GM10248 (cell line): ENCODE measurements at places on chromosomes 2 and 18.

DNA sequence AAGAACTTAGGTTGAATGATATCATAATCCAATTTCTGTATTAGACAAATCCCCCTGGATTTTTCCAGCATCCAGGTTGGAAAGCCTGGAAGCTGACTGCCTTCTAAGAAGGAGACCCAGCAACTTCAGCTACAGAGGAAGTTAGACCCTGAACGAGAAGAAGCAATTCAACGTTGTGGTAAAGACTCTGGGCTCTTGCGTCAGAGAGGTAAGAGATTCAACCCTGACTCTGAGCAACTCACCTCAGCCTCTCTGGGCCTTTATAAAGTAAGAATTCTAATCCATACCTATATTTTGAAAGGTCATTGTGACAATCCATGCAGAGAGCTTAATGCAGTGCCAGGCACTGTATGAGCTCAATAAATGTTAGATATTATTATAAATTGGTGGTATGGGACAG, 9.7 kb downstream of the E2F6 start:
- no peak for DNase-seq

- DNase-seq: no peak
These were observed 177.1 kb downstream of the IRS1 start for GRCh38 chr2:226622484-226622883.

DNA sequence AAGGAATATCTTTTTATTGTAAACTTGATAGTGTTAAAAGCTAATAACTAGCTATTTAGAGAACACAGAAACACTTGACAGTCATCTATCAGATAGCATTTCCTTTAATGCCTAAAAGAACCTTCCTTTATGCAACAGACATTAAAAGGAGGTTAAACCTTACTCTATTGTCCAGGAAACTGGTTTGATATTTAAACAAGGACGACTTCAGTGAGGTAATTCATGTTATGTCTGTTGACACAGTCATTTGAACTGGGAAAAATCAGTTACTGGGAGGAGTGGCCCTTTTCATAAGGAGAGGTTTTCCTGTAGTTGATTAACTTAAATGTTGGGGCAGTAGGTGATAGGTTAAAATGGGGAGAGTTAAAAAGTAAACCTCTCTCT, 6.7 kb downstream of the TGIF1 start:
- DNase-seq: no peak

DNA sequence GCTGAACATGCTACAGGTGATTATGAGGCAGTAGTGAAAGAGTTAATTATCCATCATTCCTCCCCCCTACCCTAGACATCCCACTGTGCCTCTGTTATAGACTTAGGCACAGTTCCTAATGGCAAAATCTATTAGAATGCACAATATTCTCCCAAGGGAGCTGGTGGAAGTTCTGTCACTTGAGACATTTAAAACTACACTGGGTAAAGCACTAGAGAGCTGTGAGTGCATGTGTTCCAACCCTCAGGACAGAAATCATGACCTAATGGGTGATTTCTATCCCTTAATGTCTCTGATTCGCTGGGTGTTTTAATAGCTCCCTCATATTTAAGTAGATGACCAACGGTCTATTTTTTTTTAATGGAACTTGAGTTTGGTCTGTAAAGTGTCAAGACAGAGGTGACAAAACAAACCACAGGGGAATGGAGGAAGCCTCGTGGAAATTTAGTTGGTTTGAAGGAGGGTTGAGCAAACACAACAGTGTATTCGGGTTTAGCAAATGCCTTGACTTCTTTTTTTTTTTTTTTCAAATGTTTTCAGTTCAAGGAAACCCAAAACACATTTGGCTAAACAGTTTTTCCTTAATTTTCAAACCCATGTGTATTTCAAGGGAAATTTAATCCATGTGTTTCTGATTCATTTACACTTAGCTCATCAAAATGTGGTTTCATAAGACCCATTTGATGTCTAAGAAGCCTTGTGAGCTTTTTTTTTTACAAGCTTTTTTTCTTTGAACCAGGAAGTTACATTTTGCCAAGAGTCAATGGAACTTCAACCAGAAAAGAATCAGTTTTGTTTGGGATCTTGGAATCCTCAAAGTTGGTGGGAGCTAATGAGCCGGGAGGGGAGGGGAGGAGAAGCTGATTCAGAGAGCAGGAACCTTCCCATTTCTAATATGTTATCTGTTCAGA, 665.1 kb upstream of the ZEB2 start:
- no peak for DNase-seq

DNA sequence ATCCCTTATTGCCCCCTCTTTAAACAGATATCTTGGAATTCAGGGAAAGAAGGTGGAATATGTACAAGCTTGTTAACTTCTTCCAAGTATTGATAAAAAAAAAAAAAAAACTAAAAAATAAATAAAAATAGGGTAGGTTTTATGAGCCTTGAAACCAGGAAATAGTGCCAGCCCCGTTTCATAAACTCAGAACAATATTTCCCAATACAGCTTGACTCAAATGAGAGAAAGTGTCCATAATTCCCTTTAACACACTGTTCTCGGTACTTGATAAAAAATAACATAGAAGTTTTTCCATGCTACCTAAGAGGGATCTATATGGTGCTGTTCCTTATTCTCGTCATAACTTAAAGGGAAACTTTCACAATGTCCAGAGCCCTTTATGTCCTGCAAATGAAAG, 17.9 kb upstream of the C2orf80 start:
- DNase-seq: no peak

DNA sequence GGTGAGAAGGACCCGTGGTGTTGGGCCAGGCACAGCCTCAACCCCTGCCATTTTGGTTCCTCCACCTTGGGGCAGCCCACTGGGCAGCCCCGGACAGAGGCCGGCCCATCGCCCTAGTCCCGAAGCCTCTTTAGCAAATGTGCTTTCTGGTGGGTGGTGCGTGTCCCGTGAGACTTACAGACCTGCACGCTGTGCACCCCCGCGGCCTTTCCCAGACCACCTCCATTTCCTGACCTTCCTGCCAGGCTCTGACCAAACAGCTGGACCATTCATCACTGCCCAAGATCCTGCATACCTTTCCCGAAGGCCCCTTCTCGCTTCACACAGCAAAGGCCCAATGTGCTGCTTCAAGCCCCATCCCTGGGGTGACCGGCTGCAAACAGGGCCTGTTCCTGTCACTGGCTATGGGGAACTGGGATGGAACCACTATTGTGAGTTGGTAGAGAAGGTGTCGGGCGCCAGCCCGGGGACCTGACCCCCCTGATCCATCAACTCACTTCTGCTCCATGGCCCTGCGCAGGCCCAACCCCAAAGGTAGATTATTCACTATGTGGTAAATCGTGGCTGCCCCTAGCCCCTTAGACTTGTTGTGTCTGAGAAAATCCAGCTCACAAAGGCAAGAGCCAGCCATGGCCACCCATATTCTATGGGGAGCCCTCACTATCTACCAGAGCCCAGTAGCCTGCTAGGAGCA, 341.0 kb downstream of the EIPR1 start:
- no peak for DNase-seq

- DNase-seq: no peak
These were observed 4.6 kb downstream of the RND3 start for GRCh38 chr2:150482667-150483400.
